Renal cortex interstitium (tissue), 15 donors: ENCODE measurements at places on chromosomes 1 and 21.

GRCh38 chr1:32890516-32891240, 4.4 kb downstream of the HPCA start:
- no peak for DNase-seq

DNA sequence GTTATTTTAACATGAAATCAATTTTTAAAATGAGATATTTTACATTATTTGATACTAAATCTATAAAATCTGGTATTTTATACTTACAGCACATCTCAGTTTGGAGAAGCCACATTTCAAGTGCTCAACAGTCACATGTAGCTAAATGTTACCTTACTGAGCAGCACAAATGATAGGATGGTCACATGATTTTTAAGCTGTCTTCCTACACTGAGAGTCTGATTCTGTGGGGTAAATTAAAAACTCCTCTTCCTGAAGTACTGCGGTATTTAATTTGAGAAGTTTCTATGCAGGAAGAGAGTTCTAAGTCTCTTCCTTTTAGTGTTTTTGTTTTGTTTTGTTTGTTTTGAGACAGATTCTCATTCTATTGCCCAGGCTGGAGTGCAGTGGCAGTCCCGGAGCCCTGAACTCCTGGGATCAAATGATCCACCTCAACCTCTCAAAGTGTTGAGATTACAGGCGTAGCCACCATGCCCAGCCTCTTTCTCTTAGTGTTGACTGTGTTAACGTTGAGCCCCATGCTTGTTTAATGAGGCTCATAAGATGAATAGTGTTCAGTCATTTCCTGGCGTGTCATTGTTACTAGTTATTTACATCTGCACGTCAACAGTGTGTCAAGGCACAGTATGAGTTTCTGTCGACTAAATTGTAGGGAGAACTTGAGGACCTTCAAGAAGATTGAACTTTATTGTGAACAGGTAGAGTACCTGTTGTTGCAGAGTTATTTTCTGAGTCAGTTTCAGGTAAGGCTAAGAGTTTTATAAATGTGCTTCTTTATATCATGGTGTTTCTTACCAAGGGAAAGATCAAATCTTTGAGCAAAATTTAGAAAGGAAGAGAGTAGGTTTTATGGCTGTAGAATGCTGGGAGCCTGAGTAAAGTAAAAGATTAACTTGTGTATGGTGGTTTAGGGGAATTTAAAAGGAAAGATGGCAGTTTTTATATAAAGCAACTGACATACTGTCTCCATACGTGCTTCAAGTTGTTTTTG, 3.3 kb downstream of the CNST start:
- no peak for DNase-seq

GRCh38 chr1:220882061-220882891, 3.0 kb downstream of the HLX start:
- no peak for DNase-seq

GRCh38 chr1:109252893-109253802, 3.8 kb downstream of the CELSR2 start:
- no peak for DNase-seq

GRCh38 chr1:77552626-77553025, 129.8 kb downstream of the ZZZ3 start:
- no peak for DNase-seq

DNA sequence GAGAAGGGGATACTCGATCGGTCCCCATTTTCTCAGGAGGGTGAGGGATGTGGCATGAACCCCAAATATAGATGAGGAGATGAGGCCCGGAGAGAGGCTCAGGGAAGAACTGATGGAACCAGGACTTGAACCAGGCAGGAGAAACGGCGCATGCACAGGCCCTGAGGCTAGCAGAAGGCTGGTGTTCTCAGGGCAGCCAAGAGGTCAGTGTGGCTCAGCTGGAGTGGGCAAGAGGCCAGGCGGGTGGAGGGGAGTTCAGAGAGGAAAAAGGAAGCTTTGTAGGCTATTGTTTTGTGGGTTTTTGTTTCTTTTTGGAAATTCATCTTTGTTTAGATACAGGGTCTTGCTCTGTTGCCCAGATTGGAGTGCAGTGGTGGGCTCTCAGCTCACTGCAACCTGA, 122.0 kb downstream of the LACTBL1 start:
- no peak for DNase-seq

GRCh38 chr1:71583756-71584155, 502.9 kb upstream of the ZRANB2 start:
- DNase-seq: no peak

GRCh38 chr1:109832945-109833344, 69.2 kb upstream of the EPS8L3 start:
- DNase-seq: no peak

DNA sequence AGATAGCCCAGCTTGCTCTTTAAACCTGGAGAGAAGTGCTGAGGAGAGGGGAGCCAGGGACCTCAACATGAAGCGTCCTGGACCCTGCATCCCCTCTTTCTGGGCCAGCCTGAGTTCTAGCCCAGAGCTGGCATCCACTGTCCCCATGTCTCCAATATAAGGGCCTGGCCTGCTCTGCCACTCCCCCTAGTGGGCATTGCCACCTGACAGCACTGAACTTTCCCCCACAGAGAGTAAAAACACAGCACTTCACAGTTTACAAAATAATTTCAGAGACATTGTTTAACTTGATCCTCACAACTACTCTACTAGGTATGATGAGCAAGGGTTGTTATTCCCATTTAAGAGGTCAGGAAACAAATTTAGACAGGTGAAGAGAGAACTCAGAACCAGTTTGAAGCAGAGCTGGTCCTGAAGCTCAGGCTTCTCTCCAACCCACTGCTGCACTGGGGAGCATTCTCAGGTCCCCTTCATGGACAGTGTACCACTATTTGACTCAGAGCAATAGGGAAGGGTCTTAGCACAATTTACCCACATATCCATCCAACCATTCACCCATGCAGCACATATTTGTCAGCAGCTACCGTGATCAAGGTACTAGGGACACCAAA, 151.2 kb downstream of the DMRTA2 start:
- DNase-seq: no peak

GRCh38 chr1:178867670-178868069, 3.2 kb downstream of the ANGPTL1 start:
- DNase-seq: no peak

- DNase-seq: no peak
These were observed 30.4 kb downstream of the TMEM63A start for GRCh38 chr1:225851805-225852204.

- DNase-seq: no peak
These were observed 30.0 kb downstream of the SOX13 start for GRCh38 chr1:204102739-204103430.

- DNase-seq: no peak
These were observed 48.9 kb downstream of the MORN1 start for GRCh38 chr1:2342384-2343022.

DNA sequence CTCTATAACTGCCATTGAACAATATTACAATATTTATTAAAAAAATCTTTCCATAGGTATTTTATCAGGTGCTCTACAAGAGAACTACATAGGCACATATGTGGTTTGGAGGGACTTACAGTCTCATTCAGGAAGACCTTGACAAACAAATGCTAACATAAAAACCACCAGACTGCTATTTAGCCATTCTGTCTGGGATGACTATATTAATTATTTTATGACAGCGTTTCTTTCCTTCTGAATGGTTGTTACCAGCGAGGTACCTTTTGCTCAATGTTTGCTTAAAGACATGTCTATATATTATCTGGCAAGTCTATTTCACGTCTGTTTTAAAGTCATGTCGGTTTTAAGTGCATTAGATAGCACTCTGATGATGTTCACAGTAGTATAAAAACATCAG, 69.7 kb downstream of the RUNX1 start:
- DNase-seq: no peak

DNA sequence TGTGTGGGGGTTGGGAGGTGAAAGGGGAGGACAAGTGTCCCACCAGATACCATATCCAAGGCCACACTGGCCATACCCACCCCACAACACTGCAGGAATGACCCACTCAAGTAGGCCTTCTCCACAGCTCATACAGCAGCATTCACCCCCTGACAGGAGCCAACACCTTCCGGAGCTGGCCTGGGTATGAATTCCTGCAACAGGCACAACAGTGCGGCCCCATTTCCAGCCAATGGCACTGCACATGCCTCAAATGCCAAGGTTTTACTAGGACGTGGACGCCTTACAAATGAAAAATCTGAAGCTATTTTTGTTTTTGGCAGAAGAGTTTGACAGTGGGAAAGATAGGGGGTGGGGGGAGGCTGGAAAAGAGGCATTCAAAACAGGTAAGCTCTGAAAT, 2.0 kb downstream of the KCND3 start:
- no peak for DNase-seq

DNA sequence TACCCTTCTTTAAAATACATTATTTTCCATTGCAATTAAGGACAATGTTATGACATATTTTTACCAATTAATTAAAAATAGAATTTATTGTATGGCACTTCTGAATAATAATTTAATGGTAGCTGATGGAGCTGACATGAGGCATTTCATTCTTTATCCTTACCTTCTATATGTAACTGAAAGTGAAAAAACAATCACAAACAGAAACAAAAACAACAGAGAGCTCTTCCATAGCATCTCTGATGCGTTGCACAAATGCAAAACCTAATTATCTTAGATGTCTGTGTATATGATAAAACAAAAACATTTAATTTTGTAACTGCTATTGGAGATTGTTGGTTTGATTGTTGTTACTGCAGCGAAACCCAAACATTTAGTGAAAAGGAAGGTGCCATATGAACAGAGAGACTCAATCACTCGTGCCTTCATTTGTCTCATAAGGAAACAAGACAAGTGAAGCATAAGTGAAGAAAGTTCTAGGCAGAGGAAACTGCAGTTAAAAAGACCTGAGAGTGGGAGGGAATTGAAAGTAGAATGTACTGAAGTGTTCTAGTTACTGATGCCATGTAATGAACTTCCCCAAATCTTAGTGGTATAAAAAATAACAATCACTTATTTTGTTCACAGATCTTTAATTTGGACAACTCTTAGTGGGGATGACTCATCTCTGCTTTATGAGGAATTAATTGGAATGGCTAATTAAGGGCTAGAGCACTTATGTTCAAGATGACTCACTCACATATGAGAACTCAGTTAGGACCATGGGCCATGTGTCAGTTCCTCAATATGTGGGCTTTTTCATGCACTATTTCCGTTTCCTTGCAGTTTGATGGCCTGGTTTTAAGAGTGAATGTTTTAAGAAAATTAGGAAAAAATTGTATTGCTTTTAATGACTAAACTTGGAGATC, 245.0 kb upstream of the OLFM3 start:
- DNase-seq: no peak

DNA sequence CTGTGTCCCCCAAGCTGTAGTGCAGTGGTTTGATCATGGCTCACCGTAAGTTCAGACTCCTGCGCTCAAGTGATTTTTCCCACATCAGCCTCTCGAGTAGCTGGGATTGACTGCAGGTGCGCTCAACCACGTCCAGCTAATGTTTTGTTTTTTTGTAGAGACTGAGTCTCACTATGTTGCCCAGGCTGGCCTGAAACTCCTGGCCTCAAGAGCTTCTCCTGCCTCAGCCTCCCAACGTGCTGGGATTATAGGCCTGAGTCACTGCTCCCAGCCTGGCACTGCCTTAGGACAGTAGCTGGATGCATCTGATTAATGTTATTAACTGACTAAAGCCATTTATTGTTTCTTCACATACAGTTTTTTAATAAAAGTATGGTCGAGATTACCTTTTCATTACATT, 40.2 kb downstream of the RNF11 start:
- DNase-seq: no peak

- DNase-seq: no peak
These were observed 14.6 kb upstream of the UMODL1 start for GRCh38 chr21:42056468-42056867.

DNA sequence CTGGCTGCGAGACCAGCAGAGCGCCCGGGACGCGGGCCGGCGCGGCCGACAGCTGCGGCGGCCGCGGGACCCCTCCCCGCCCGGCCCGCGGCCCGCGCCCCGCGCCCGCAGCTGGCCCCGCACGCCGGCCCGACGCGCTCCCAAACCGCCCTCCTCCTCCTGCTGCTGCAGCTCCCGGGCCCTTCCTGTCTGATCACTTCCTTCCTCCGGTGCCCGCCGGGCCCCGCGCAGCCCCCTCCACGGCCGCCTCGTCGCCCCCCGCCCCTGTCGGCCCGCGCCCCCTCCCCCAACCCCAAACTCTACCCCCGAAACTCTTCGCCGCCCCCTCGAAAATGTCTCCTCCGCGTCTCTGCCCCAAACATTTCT, 594 bp downstream of the LUZP1 start:
- DNase-seq: no peak

DNA sequence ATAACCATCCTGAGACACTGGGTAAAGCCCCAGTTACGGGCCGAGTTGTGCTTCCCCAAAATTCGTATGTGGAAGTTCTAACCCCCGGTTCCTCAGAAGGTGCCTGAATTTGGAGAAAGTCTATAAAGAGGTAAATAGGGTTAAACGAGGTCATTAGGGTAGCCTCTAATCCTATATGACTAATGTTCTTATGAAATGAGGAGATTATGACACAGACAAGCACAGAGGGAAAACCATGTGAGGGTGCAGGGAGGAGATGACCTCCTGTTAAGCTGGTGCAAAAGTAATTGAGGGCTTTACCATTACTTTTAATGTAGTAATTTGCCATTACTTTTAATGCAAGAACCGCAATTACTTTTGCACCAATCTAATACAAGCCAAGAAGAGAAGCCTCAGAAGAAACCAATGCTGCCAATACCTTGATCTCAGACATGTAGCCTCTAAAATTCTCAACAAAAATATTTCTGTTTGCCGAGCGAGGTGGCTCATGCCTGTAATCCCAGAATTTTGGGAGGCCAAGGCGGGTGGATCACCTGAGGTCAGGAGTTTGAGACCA, 260.8 kb downstream of the GPATCH2 start:
- DNase-seq: no peak

- DNase-seq: no peak
These were observed 7.2 kb downstream of the CASZ1 start for GRCh38 chr1:10789047-10789791.

DNA sequence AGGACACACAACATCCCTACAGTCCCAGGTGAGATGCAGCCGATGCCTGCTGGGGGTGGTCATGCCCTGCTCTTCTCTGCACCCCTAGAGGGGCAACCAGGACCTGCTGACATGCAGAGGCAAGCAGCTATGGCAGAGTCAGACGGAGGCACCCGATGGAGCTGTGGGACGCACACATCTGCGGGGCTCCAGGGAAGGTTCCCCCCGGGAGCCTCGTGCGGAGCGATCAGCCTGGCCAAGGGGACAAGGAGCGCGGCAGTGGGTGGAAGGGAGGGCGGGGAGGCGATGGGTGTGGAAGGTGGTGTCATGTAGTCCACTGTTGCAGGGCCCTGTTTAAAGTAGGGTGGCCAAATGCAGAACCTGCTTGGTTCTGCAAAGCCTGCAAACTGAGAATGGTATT, 143.0 kb upstream of the AJAP1 start:
- no peak for DNase-seq

GRCh38 chr1:56561227-56562019, 17.9 kb downstream of the PLPP3 start:
- no peak for DNase-seq
